ENCODE measurements at places on chromosomes 1 and 21.

GRCh38 chr1:24692351-24692980 is 49.4 kb downstream of the SRRM1 start:
- no peak for DNase-seq

DNA sequence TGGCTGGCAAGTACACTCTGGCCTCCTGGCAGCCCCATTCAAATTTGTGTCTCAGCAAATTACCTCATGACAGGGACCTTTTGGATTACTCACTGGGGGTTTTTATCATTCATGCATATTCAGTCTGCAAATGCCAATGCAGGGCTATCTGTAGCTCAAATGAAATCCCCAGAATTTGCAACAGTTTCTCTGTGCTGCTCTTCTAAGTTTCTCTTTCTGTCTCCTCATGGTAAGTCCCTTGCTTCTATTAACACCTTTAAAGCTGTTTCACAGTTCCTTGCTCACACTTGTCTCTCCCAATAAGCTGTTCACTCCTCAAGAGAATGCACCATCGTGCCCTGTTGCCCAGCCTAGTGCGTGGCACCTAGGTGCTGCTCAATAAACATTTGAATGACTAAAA is 3.3 kb upstream of the FAM78B start:
- DNase-seq = no peak

DNA sequence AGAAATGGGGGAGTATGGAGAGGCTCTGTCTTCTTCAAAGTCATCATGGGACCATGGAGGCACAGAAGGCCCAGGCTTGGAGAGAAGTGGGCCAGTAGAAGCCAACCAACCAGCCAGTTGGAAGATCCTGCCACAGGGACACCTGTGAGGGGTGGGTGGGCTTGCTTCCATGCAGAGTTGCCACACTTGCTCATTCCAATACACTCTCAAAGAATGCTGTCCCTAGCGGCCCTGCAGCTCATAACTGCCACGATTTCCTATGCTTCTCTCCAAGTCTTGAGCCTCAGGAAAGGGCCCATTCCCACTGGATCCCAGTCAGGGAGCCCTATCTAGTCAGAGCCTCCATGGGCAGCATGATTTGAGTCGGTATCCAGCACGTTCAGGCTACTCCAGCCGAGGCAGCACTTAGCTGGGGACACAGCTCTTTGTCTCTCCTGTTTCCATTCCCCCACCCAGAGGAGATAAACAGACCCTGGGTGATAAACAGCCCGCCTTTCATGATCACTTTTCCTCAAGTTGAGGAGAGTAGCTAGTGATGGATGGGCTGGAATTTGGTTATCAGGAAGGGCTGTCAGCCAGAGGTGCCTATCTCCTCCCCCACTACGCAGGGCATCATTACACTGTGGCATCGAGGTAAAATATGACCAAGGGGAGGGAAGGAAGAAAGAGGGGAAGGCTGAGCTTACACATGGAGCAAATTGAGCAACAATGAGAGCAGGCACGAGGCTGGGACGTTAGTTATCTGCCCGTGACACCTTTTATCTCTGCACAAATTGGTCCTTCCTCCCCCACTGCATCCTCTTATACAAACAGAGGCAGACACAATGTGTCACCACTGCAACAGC is 64.6 kb downstream of the ERI3 start:
- DNase-seq = no peak

- peak; percentile 3 for DNase-seq
Observed at GRCh38 chr21:40466893-40467483, 380.0 kb downstream of the DSCAM start.

DNA sequence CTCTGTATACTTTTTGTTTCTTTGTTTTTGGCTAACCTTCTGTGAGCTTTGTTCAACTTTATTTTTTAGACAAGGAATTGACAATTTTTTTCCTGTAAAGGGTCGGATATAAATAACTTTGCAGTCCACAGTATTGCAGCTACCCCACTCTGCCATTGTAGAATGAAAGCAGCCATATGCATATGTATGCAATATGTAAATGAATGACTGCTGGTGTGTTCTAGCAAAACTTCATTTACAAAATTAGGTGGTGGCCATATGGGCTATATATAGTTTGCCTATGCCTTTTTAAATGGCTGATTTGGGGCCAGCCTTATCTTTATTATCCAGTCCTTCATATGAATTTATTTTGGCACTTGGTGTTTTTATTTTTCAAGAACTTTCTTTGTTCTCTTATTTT is 18.0 kb upstream of the SNRPE start:
- DNase-seq = no peak

DNA sequence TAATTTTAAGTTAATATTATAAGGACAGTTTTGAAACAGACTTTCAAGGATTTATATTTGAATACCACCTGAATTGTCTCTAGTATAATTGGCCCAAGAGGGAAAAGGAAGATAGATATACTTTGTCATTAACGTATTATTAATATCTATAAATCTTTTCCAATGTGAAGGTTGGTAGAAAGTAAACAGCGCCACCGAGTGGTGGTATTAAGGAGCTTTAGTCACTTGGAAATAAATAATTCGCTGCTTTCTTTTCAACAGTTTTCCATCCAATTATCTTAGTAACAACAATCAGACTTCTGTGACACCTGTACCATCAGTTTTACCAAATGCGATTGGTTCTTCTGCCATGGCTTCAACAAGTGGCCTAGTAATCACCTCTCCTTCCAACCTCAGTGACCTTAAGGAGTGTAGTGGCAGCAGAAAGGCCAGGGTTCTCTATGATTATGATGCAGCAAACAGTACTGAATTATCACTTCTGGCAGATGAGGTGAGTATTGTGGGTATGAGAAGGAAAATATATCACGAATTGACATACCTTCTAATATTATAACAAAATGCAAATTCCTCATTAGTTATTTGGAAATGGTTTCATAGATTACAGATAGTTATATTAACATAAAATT is 37.7 kb downstream of the SH3GLB1 start:
- DNase-seq = peak; percentile 27

DNA sequence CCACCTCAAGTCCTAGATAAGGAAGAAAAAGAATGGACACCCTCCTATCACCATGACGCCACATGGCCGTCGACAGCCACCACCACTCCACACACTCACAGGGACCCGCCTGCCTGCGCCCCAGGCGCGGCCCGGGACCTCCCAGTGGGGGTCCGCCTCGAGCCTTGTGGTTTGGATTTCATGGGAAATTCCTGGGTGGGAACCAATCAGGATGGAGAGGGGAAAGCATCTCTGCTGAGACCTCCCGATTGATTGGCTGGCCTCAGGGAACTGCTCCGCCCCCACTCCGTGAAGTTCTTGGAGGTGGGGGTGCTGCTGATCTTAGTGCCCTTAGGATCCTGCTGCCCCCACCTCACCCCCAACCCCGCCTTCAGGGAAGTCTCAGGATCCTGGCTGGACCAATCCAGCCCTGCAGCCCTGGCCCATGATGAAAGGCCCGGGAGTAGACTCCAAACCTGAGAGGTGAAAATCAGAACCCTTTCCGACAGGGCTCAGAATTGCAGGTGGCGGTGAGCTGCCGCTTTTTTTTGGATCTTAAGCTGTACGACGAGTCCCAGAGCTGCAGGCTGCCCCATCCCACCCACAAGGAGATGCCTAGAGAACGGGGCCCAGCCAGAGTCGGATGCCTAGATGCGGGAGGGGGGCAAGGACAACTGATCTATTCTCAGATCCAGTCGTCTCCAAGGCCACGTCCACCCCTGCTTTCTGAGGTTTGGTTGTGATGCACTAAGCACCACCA is 29.0 kb upstream of the TMEM51 start:
- DNase-seq = no peak

All from M059J (cell line).